Cortex of kidney (tissue), 1 donor: ENCODE measurements at places on chromosomes 12 and 14.

DNA sequence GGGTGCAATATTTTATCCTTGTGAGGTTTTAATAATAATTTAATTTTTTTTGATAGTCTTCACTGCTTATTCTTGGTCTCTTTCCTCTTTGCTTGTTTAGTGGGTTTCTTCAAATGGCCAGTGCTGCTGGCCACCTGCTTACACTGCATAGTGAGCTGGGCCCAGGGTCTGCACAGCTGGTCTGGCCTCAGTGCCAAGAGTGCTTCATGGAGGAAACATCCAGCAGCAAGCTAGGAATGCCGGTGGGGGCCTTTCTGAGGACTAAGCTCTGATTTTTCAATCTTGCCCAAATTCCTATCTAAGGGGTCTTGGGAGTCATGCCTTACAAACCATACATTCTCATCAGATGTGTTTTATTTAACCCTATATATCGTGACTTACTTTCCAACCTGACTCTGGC, 13.3 kb upstream of the BDKRB2 start:
- DNase-seq: no peak

DNA sequence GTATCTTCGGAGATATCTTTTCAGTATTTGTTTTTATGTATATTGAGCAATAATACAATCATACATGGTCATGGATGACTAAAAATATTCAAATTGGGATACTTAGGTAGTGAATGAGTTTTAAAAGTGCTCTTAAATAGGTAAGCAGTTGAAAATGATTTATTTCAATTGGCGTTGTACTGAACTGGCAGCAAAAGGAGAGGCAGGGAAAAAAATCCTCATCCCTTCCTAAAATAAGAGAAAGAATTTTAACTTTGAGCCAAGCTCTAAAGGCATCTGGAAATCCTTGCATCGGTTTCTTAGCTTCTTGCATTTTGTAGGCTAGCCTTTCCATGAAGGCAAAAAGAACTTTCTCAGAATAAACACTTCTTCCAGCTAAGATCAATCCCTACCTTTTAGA, 125.2 kb downstream of the MGST1 start:
- no peak for DNase-seq

GRCh38 chr12:113333877-113334785, 778 bp downstream of the SLC8B1 start:
- DNase-seq: no peak

- DNase-seq: no peak
These were observed 12.3 kb downstream of the GPX2 start for GRCh38 chr14:64930085-64930843.

GRCh38 chr12:52628841-52629240, 10.5 kb upstream of the KRT73 start:
- no peak for DNase-seq

GRCh38 chr12:52873832-52874572, 25.2 kb upstream of the KRT78 start:
- DNase-seq: no peak

DNA sequence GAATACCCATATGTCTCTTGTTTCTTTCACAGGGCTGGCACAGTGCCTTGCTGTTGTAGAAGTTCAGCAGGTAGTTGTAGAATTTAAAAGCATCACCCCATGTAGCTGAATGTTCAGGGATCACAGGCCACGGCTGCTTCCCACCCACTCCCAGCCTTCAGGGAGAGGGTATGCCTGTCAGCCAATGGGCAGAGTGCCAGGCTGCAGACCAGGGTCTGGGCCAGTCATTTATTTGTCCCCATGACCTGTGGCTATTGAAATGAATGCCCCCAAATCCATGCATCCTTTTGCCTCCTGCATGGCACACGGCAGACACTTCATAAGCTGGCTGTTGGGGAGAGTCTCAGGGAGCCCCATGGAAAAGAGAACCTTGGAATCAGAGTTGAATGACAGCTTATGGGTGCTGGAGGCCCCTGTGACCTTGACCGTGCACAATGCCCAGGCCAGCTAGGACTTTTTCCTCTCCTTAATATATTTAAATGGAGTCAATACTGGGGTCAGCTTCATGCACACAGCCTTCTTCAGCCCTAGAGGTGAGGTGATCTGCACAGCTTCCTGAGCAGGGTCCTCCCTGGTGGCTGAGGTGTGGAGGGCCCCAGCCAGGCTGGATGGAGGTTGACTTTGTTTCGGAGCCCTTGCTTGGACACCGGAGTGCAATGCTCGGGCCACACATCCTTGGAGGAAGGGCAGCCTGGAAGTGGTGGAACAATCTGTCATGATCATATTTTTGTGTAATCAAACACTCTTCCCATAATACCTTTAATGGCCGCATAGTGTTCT, 45.3 kb downstream of the PRMT8 start:
- no peak for DNase-seq

- no peak for DNase-seq
These were observed 18.9 kb upstream of the NUP107 start for GRCh38 chr12:68667896-68668295.

DNA sequence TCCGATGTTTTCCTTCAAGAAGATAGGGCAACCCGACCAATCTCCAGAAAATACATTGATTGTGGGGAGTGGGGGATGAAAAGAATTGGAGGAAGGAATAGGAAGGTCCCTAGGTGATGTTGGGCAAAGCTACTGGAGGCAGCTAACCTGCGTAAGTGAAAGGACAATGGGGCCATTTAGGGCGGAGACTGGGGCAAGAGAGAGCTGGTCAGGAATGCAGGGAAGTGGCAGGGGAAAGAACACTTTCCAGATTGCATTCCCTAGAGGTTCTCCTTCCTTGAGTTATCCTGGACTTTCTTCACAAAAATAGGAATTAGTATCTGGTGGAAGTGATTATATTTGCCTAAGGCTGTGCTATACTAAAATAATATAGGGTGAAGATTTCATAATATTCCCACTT, 151.8 kb upstream of the HMGA2 start:
- no peak for DNase-seq
